ENCODE measurements at places on chromosomes 4 and X. TPM values are rescaled to one million over a fixed set of nuclear protein-coding genes. Genes with fewer than 3 reads are reported as not detected.
A peak's percentile ranks its signal among the peaks of the same experiment; 100 is the strongest.

GRCh38 chr4:116400480-116400879 lies 684.9 kb downstream of the TRAM1L1 start:
- no peak for DNase-seq
- H3K4me3 ChIP-seq: no peak overlapping the region
- H3K27ac ChIP-seq: no peak overlapping the region
- no peaks in the 10 kb centered on the region for H3K27me3 ChIP-seq

DNA sequence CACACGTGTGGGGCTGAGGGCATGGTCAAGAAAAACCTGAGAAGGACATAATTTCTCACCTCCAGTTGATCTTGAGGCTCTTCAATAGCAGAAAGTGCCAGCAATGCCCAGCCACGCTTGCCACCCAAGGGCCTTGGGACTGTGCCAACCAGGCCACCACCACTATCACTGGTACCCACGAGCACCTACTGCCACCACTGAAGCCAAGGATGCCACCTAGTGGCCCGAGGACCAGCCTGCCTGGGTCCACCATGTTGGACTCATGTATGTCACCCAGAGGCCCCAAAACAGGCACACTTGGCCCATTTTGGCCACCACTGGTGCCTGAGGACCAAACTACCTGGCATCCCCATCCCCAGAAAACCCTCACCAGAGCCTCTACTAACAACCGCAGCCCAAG lies 191.8 kb downstream of the ADAM29 start:
- no peak for DNase-seq
- H3K4me1 ChIP-seq: no peaks in the 10 kb centered on the region
- no peaks in the 10 kb centered on the region for H3K36me3 ChIP-seq
- H3K27me3 ChIP-seq: no peaks in the 10 kb centered on the region
- H3K27ac ChIP-seq: no peak overlapping the region
- no peak overlapping the region for H3K4me3 ChIP-seq

The MSANTD1 gene
- 0.88 TPM for total RNA-seq

- no peaks in the 10 kb centered on the region for H3K27me3 ChIP-seq
- H3K36me3 ChIP-seq: no peaks in the 10 kb centered on the region
- no peak for DNase-seq
- no peaks in the 10 kb centered on the region for H3K4me1 ChIP-seq
- no peak overlapping the region for H3K27ac ChIP-seq
- no peak overlapping the region for H3K4me3 ChIP-seq
These were observed 143.2 kb downstream of the FRYL start for GRCh38 chr4:48636911-48637310.

DNA sequence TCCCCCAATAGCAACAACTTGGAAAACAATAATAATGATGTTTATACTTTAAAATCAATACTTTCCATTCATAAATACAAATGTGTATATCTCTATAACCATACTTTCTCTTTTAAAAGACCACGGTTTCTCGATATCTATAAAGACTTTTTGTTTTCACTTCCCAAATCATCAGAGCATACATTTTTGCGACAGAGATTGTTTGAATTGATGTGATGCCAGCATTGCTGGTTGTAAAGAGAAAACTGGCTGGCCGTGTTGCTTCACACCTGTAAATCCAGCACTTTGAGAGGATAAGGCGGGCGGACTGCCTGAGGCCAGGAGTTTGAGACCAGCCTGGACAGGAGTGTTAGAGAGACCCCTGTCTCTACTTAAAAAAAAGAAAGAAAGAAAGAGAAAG lies 77.6 kb upstream of the ZNF518B start:
- no peaks in the 10 kb centered on the region for H3K4me1 ChIP-seq
- no peaks in the 10 kb centered on the region for H3K27me3 ChIP-seq
- no peak overlapping the region for H3K4me3 ChIP-seq

- no peaks in the 10 kb centered on the region for H3K36me3 ChIP-seq
- peak overlapping the region; percentile 78 for H3K4me3 ChIP-seq
- no peak for DNase-seq
- H3K27me3 ChIP-seq: no peaks in the 10 kb centered on the region
- no peaks in the 10 kb centered on the region for H3K4me1 ChIP-seq
These were observed 671 bp downstream of the HPF1 start for GRCh38 chr4:169756971-169757574.

DNA sequence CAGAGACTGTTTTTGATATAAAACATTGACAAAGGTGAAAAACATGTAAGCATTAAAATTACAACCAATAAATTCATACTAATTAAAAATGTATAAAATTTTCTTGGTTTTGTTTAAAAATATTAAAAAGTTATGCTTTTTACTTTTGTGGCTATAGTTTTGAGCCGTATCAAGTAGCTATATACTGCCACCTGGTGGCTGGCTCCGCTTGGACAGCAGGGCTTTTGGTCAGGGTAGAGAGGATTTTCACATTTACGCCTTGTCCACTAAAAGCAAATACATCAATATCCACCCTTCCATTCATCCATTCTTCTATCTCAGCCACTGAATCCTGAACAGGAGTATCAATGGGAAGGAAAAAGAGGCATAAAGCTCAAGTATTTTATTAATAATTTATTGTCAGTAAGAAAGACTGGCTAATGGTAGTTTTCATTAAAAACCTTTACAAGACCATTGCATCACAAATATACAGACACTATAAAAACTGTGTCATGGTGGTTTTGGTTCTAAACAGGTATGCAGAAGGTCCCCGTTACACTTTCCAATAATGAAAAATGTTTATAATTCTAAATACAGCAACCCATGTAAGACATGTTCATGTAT lies 32.1 kb upstream of the MTNR1A start:
- H3K27me3 ChIP-seq: no peaks in the 10 kb centered on the region
- H3K4me1 ChIP-seq: no peaks in the 10 kb centered on the region
- H3K36me3 ChIP-seq: no peaks in the 10 kb centered on the region
- no peak overlapping the region for H3K27ac ChIP-seq
- H3K4me3 ChIP-seq: no peak overlapping the region

The GPC4 gene
- 4.5 TPM for total RNA-seq

The TCP11X2 gene
- total RNA-seq: not detected
